H9 (cell line): ENCODE measurements at places on chromosomes 5 and 9. TPM values are rescaled to one million over a fixed set of nuclear protein-coding genes. Genes with fewer than 3 reads are reported as not detected.

DNA sequence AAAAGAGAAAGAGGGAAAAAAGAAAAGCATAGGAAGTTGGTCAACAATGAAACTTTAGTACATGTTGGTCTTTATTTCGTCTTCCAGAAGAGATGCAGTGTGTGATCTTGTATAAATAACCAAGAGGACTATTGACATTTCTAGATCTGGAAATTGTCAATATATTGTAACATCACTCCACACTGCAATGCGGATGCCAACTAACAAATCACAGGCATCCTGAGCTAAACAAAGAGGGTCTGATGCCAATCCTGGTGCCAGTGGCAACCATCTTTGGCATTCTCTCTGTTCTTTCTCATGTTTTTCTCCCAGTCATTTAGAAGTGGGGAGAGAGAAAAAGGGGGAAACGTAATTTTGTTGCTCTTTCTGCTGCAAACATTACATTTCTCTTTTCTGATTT, 9.7 kb downstream of the NFIB start:
- no peak for DNase-seq
- H3K27me3 ChIP-seq, result no peaks in the 10 kb centered on the region
- no peak overlapping the region for H3K4me3 ChIP-seq
- H3K27ac ChIP-seq, result no peak overlapping the region
- H3K36me3 ChIP-seq, result no peaks in the 10 kb centered on the region; the same call in 1 of the 3 replicates

DNA sequence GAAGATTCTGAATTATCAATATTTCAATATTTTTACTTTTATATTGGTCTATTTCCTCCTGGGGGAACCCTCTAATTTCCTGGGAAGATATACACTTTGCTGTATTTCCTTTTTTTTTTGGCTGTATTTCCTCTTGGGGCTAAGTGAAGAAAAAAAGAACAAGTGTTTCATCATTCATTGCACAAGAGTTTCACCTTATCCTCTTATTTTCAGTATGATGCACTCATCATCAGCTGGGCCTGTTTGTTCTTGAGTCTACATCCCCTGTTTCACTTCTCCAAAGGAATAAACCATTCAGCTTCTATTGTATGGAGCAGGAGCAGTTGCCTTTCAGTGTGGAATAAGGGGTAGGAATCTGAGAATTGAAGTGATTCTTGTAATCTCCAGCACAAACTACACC, 210.8 kb downstream of the FAM170A start:
- no peaks in the 10 kb centered on the region for H3K36me3 ChIP-seq
- no peak overlapping the region for H3K27ac ChIP-seq
- no peaks in the 10 kb centered on the region for H3K27me3 ChIP-seq
- DNase-seq, result no peak
- no peak overlapping the region for H3K4me3 ChIP-seq

DNA sequence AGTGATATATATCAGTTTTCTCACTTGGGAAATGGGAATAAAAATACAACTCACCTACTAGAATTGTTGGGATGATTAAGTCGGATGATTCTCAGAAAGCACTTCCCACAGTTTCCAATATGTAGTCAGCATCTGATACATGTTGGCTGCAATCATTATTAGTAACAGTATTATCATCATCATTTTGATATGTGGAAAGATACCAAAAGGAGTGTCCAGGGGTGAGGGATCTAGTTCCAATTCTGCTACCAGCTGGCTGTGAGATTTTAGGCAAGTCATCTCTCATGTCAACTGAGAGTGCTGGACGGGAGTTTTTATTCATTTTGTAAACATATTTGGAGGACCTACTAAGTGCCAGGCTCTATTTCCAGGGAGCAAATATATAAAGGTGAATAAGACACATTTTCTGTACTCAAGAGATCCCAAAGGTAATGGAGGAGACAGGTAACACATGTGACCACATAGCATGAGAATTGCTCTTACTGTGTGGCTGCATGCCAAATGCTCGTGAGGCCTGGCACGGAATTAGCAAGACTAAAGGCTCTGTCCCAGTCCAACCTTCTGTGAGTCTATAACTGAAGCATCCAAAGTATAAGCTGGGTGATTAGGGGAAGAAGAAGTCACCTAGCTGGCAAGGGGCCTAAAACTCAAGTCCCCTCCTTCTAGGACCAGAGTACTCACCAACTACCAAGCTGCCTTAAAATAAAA, 83.0 kb downstream of the GRIA1 start:
- H3K4me3 ChIP-seq, result no peak overlapping the region
- no peaks in the 10 kb centered on the region for H3K36me3 ChIP-seq
- no peak overlapping the region for H3K27ac ChIP-seq
- no peak for DNase-seq

DNA sequence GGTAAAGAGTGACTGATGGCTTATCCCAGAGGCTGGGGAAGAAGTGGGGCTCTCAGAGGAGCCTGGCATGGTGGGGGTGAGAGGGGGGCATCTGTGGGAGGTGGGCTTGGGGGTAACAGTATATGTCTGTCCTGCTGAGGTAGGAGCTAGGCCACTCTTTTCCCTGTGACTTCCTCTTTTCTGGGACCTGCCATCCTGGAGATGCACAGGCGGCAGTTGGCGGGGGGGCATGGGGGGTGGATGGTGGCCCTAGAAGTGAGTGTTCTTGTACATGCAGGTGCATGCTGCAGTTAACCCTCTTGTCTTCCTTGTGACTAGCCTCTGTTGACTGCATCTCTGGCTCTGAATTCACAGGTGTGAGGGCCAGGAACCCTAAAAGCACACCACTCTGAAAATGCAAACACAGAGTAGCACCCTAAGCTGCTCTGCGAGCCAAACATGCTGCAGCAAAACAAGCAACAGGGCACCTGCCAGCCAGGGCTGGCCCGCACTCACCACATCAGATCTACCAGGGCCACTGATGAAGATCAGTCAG, 123.8 kb upstream of the SHB start:
- no peaks in the 10 kb centered on the region for H3K4me1 ChIP-seq
- no peak for DNase-seq
- H3K4me3 ChIP-seq, result no peak overlapping the region
- no peak overlapping the region for H3K27ac ChIP-seq

- no peak overlapping the region for H3K27ac ChIP-seq
- no peak for DNase-seq
- H3K36me3 ChIP-seq, result no peaks in the 10 kb centered on the region
- no peak overlapping the region for H3K4me3 ChIP-seq
- peaks cover 15% of the 10 kb centered on the region; the same call in 1 of the 2 replicates for H3K27me3 ChIP-seq
Observed at GRCh38 chr5:127930311-127930710, 153.3 kb upstream of the SLC12A2 start.

The BAAT gene
- 0.09 and 0.15 TPM in 2 replicates for total RNA-seq

DNA sequence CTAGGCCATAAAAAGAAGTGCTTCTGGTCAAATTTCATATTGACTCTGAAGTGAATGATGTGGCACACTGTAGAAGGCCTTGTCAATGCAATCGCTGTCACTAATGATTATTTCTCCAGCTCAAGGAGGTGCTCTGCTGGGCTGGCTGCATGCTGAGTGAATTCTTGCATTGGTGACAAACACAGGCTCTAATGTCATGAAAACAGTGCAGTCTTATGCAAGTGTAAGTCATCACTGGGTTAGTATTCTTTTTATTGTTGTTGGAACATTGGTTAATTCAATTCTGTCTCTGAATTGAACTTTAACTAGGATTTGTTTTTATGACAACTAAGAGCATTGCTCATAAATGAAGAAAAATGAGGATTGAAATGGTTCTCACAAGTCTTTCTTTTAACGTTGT, 57.3 kb upstream of the CD180 start:
- no peaks in the 10 kb centered on the region for H3K36me3 ChIP-seq
- no peak for DNase-seq
- no peaks in the 10 kb centered on the region for H3K4me1 ChIP-seq
- H3K27ac ChIP-seq, result no peak overlapping the region
- no peaks in the 10 kb centered on the region for H3K27me3 ChIP-seq
- H3K4me3 ChIP-seq, result no peak overlapping the region

The DNAJC25 gene
- total RNA-seq, result 7.6 and 8.4 TPM in 2 replicates

GRCh38 chr9:110336363-110336762, 1.3 kb downstream of the TXNDC8 start:
- no peaks in the 10 kb centered on the region for H3K4me1 ChIP-seq
- H3K27ac ChIP-seq, result no peak overlapping the region
- H3K4me3 ChIP-seq, result no peak overlapping the region
- H3K36me3 ChIP-seq, result no peaks in the 10 kb centered on the region

DNA sequence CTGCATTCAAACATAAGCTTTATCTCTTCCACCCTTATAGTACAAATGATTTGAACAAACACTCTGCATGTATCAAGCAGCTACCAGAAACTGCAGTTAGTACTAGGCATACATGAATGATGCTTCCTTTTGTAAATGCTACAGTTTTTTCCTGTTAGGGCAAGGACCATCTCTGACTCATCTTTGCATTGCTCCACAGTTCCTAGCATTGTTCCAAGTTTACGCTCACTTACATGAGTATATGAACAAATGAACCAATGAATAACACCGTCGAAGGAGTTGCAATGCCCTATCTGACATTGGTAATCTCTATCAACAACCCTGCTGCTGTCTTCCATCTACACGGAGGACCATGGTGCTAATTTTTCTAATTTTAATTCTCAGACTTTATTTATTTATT, 2.1 kb upstream of the ALDH7A1 start:
- H3K27me3 ChIP-seq, result no peaks in the 10 kb centered on the region
- DNase-seq, result no peak
- no peaks in the 10 kb centered on the region; the same call in 1 of the 2 replicates for H3K4me1 ChIP-seq
- no peak overlapping the region for H3K4me3 ChIP-seq
- no peak overlapping the region for H3K27ac ChIP-seq

- H3K27me3 ChIP-seq, result no peaks in the 10 kb centered on the region
- DNase-seq, result peak; percentile 45
- H3K36me3 ChIP-seq, result no peaks in the 10 kb centered on the region; the same call in 2 of the 3 replicates
Observed at GRCh38 chr9:304519-305185, 90.0 kb downstream of the DOCK8 start.

GRCh38 chr9:87710443-87710842, 15.5 kb upstream of the CTSL start:
- peaks cover 35% of the 10 kb centered on the region for H3K36me3 ChIP-seq
- H3K27ac ChIP-seq, result no peak overlapping the region
- no peak overlapping the region for H3K4me3 ChIP-seq
- no peaks in the 10 kb centered on the region for H3K4me1 ChIP-seq
- no peak for DNase-seq

- DNase-seq, result no peak
- no peak overlapping the region for H3K27ac ChIP-seq
- no peaks in the 10 kb centered on the region for H3K36me3 ChIP-seq
Observed at GRCh38 chr5:155912291-155912690, 414.7 kb upstream of the SGCD start.

The PPP3R2 gene
- not detected in 2 replicates for total RNA-seq

The C9orf43 gene
- total RNA-seq, result 0.24 and 0.57 TPM in 2 replicates

The AGXT2 gene
- total RNA-seq, result not detected in 2 replicates

The C5orf58 gene
- 0.90 and 1.4 TPM in 2 replicates for total RNA-seq

GRCh38 chr5:131758520-131758900, 38.3 kb downstream of the FNIP1 start:
- no peaks in the 10 kb centered on the region for H3K27me3 ChIP-seq
- H3K4me3 ChIP-seq, result no peak overlapping the region
- peaks cover 2% of the 10 kb centered on the region; the same call in 2 of the 3 replicates for H3K36me3 ChIP-seq
- DNase-seq, result no peak
- no peak overlapping the region for H3K27ac ChIP-seq

The SLC46A2 gene
- total RNA-seq, result not detected in 2 replicates

GRCh38 chr5:30765227-30765626, 428.3 kb upstream of the CDH6 start:
- no peaks in the 10 kb centered on the region for H3K36me3 ChIP-seq
- H3K4me3 ChIP-seq, result no peak overlapping the region
- DNase-seq, result no peak
- no peaks in the 10 kb centered on the region for H3K4me1 ChIP-seq
- no peak overlapping the region for H3K27ac ChIP-seq
- no peaks in the 10 kb centered on the region for H3K27me3 ChIP-seq

The PTPRD gene
- total RNA-seq, result 31.7 and 32.5 TPM in 2 replicates

DNA sequence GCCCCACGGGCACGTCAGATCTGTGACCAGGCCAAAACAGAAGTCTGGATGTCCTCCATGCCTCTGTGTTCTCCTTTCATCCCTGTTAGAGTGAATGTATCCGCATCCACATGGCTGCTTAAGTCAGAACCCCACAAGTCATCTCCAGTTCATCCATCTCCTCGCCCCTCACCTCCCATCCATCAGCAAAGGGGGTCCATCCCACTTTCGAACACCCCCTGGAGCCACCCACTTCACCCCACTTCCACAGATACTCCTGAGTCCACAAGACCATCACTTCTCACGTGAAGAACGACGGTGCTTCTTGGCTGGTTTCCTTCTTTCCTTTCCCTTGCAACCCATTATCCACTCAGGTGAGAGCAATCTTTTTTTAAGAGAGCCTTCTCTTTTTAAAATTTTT, 3.5 kb upstream of the SPOCK1 start:
- H3K36me3 ChIP-seq, result no peaks in the 10 kb centered on the region
- no peak overlapping the region for H3K4me3 ChIP-seq
- DNase-seq, result no peak
- H3K4me1 ChIP-seq, result peaks cover 2% of the 10 kb centered on the region; the same call in 1 of the 2 replicates

DNA sequence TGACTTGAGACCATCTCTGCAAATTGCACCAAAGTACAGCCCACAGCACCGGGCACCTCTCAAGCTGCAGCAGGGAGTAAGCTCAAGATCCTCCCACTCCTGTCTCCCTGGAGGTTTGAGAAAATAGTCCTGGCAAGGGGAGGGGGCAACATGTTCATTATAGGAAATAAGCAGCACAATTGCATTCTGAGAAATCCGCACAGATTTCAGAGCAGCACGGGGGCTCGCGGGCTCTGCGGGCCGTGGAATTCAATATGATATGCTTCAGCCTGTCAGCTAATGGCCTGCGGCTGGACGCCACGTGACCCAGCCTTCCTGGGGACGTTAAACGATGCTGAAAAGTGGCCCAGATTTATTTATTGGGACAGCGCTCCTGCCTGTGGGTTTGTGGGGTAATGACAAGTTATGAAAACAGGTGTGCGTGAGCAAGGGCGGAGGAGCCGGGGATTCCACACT, 156.4 kb downstream of the DAB2IP start:
- no peaks in the 10 kb centered on the region for H3K27me3 ChIP-seq
- no peak overlapping the region for H3K27ac ChIP-seq
- no peak for DNase-seq
- peaks cover 7% of the 10 kb centered on the region for H3K36me3 ChIP-seq
- no peaks in the 10 kb centered on the region for H3K4me1 ChIP-seq
- no peak overlapping the region for H3K4me3 ChIP-seq

The SLC36A2 gene
- total RNA-seq, result 0.07 and 0.15 TPM in 2 replicates
